ENCODE measurements at places on chromosomes 13 and 19. TPM values are rescaled to one million over a fixed set of nuclear protein-coding genes. Genes with fewer than 3 reads are reported as not detected.

GRCh38 chr19:52735734-52736133, 890 bp upstream of the ZNF611 start:
- peak; percentile 36 for DNase-seq
- peaks cover 25% of the 10 kb centered on the region for H3K4me1 ChIP-seq
- no peaks in the 10 kb centered on the region for H3K27me3 ChIP-seq
- peak overlapping the region; percentile 76 for H3K4me3 ChIP-seq

GRCh38 chr13:31725841-31726240, 13.5 kb upstream of the RXFP2 start:
- no peaks in the 10 kb centered on the region for H3K36me3 ChIP-seq
- H3K27me3 ChIP-seq: peaks cover 10% of the 10 kb centered on the region
- H3K4me3 ChIP-seq: no peak overlapping the region
- no peak overlapping the region for H3K27ac ChIP-seq
- no peak for DNase-seq
- no peaks in the 10 kb centered on the region for H3K4me1 ChIP-seq

PLEKHJ1 gene
- 60.8 TPM for total RNA-seq

ZNF543 gene
- 4.3 TPM for total RNA-seq

ACP7 gene
- total RNA-seq: 0.15 TPM

Data from activated CD4-positive, alpha-beta memory T cell treated with anti-CD3 and anti-CD28 coated beads for 36 hours (primary cell).